ENCODE measurements at places on chromosomes 6 and 20.

GRCh38 chr6:142226731-142227130 is 75.1 kb upstream of the ADGRG6 start:
- no peak for DNase-seq

DNA sequence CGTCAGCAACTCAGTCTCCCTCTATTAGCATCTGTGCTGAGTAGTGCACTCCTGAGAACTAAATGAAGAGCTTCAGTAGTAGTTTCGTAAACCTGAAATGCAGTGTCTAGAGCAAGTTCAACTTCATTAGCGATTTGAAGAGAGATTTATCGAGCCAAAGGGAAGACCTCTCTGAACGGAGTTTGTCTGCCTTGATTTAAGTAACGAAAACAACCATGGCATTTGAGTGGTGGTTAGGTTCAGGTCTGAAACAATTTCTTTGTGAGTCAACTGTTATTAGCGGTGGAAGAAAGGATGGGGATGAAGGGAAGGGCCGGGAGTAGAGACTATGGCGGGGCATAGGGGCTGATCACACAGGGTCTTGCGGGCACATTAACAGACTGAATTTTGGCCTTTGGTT is 150.5 kb downstream of the BCAS1 start:
- no peak for DNase-seq

- DNase-seq, result no peak
Measured at GRCh38 chr6:145713773-145714172, 21.5 kb downstream of the EPM2A start.

- DNase-seq, result peak; percentile 91
Measured at GRCh38 chr20:45070932-45071632, 29.8 kb downstream of the KCNS1 start.

- DNase-seq, result no peak
Measured at GRCh38 chr6:124941259-124941658, 21.0 kb upstream of the RNF217 start.

DNA sequence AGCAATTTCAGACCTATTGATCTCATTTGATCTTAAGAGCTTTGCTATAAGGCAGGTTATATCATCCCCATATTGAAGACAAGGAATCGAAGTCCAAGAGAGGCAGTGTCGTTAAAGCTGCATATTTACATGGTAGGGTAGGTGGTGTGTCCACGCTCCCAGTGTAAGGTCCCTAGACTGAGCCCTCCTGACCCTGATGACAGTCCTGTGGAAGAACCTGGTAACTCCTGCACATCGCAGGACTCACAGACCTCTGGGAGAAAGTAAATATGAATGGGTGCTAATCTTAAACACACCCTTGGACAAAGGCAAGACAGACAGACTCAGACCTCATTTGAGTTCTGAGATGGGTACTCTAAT is 602 bp upstream of the HLA-DPB1 start:
- DNase-seq, result no peak

GRCh38 chr20:44479643-44480042 is 4.0 kb downstream of the TTPAL start:
- no peak for DNase-seq

- DNase-seq, result no peak
Measured at GRCh38 chr6:159665868-159666635, 27.0 kb downstream of the SOD2 start.

DNA sequence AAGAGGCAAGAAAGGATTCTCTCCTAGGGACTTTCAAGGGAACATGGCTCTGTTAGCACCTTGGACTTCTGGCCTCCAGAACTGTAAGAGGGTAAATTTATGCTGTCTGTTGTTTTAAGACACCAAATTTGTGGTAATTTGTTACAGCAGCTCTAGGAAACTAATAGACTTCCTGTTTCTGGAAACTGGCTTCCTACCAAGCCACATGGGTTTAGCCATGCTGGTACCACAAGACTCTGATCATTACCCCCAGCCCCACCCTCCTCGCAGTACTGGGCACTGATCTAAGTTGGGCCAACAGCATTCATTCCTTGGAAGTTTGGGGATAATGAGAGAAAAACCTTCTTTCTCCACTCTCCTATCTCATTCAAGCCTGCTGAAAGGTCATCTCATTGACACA is 109.5 kb upstream of the SMLR1 start:
- DNase-seq, result no peak

GRCh38 chr20:22862671-22863230 is 172.4 kb upstream of the SSTR4 start:
- DNase-seq, result no peak

- DNase-seq, result no peak
Measured at GRCh38 chr6:6251555-6252280, 68.7 kb downstream of the F13A1 start.

DNA sequence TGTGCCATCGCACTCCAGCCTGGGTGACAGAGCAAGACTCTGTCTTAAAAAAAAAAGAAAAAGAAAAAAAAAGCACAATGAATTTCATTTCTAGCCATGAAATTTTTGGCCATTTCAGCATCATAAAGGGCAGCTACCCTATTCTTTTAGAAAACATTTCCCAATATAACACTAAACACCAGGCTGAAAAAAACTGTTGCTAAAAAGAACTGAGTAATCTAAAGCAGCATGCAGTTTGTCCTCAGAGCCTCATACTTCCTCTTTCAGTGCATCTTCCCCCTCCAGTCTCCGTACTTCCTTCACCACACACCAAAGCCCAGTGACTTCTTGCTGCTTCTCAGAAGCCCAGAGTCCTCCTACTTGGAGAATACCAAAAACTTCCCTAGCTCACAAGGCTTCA is 5.6 kb upstream of the IFNGR1 start:
- no peak for DNase-seq

DNA sequence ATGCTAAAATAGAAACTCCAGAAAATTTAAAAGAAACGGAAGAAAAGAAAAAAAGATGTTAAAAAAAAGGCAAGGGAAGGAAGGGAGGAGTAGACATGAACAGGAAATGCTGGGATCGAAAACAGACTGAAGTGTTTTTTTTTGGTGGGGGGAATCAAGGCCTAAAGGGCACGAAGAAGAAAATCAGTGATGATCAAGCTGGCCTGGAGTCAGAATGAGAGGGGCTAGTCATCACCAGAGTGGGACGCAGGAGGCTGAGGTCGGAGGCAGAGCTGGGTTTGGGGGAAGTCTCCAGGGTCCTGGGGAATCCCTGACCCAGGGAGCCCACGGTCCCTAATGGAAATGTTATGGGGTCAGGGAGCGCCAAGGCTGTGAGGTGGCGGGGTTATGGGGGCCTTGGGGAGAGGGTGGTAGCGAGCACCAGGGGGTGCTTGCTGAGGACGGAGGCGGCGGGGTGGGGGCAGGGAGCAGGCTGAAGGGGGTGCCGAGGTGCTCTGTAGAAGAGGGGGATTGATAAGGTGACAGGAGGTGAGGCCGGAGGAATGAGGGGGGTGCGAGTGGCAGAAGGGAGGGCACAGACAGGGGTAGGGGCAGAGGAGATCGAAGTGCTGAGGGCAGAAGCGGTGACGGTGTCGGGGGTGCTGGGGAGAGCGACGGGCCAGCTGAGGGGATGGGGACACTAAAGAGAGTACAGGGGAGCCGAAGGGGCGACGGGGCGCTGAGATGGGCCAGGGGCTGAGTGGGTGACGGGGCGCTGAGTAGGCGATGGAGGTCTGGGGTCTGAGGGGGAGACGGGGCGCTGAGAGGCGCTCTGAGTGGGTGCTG is 684 bp downstream of the ZNFX1 start:
- peak; percentile 52 for DNase-seq

DNA sequence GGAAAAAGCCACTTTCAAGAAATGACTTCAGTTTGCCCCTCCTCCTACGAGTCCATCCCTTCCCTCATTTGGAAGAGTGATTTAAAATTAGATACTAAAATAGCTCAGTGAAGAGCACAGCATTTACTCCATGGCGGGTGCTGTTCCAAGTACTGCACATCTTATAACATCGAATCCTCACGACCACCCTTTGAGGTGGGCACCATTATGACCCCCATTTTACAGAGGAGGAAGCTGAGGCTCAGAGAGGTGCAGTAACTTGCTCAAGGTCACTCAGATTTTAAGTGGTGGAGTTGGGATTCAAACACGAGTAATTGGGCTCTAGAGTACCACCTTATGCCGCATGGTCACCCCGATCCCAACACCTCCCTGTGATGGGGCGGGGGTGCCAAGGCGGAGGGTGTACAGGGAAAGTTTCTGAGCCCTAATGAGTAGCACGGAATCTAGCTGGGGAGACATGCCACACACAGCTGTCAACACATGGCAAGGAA is 25.5 kb downstream of the TTBK1 start:
- no peak for DNase-seq

DNA sequence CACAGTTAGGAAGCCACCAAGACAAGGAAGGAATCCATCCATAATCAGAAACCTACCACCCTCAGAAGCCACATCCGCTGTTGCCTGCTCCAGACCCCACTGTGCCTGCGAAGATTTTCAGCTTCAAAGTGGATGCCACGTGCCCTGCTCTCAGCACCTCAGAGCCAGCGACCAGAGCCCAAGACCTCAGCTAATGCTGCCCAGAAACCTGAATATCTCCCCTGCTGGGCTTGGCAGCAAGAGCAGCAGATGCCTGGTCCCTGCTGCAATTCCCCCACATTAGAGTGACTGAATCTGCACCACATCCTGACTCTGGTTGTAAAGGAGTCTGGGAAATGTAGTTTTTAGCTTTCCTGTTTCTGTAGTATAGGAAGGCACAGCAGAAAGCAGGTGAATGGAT is 10.7 kb upstream of the ULBP3 start:
- no peak for DNase-seq
